ENCODE measurements at places on chromosomes 16 and 17. TPM values are rescaled to one million over a fixed set of nuclear protein-coding genes. Genes with fewer than 3 reads are reported as not detected.
A peak's percentile ranks its signal among the peaks of the same experiment; 100 is the strongest.

SMIM5 gene
- 0.42 TPM for total RNA-seq

DNA sequence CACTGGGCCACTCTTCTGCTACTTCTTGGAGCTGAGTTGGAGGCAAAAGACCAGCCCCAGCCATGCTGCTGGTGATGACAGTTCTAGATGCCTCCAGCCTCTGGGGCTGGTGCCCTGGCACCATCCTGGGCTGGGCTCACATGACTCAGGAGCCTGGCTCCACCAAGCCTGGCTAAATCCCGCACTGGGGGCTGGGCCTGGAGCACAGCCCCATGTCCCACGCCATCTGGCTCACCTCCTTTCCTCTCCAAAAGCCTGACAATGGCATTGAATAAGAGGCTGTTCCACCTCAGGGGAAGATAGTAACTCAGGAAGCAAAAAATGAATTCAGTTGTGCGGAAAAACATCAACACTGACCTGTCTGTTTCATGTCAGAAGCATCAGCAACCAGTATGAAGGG is 45.1 kb upstream of the MTSS2 start:
- H3K4me1 ChIP-seq, result peaks cover 2% of the 10 kb centered on the region
- H3K27me3 ChIP-seq, result no peaks in the 10 kb centered on the region
- no peak overlapping the region for H3K4me3 ChIP-seq
- DNase-seq, result no peak

DNA sequence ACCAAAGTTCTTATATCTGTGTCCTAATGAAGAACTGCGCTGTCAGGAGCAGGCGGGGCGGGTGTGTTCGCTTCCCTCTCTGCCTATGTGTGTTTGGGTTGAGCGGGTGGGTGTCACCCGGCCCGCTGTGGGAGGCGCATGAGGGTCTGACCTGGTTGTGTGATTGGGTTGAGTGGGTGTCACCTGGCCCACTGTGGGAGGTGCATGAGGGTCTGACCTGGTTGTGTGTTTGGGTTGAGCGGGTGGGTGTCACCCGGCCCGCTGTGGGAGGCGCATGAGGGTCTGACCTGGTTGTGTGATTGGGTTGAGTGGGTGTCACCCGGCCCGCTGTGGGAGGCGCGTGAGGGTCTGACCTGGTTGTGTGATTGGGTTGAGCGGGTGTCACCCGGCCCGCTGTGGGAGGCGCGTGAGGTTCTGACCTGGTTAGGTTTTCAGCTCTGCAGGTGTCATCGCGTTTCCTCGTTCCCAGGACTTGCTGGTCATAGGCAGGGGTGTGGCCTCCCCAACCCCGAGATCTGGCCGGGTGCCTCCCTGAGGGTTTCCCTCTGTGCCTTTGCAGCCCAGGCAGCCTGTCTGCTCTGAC is 69.6 kb upstream of the ZNF750 start:
- peaks cover 19% of the 10 kb centered on the region for H3K4me1 ChIP-seq
- peak overlapping the region; percentile 20 for H3K4me3 ChIP-seq
- no peaks in the 10 kb centered on the region for H3K27me3 ChIP-seq
- DNase-seq, result peak; percentile 51
- peaks cover 7% of the 10 kb centered on the region for H3K36me3 ChIP-seq
- H3K27ac ChIP-seq, result peak overlapping the region; percentile 63

DNA sequence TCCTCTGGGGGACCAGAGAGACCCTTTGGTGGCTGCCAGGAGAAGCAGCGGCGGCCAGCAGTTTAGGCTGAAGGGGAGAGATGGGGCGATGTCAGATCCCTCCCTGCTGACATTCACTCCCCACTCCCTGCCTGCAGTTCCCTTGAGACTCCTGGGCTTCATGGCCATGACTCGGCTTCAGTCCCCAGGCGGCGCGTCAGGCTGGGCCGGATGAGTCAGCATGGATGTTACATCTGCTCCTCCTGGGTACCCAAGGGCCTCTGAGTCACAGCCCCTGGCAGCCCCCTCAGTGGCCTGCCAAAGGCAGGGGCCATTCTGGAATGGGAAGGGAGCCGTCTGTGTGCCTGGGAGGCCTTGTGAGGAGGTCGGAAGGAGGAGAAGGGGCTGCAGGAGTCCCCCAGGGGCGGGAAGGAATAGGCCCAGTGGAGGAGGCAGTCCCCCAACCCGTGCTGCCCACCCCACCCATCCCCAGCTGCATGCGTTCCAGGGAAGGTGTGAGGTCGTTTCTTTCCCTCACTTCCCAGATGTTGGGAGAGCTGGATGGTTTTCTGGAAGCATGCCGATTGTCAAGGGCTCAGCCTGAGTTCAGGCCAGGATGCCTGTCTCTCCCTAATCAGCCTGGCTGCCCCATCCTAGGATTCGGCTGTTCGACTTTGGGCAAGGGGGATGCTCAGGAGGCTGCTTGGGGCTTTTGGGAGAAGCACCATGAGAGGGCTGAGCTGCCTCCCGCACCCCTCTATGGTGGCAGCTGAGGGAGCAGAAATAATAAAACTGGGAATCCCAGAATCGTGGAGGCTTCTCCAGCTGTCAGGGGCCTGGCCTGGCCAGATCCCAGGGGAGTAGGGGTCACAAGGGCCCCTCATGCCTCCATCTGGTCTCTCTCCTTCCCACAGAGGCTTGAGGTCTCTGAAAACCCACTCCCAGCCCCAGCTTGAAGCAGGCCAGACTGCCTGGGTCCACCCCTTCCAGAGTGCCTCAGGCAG is 9.7 kb downstream of the RHBDL3 start:
- H3K36me3 ChIP-seq, result no peaks in the 10 kb centered on the region
- H3K4me1 ChIP-seq, result no peaks in the 10 kb centered on the region
- no peak overlapping the region for H3K27ac ChIP-seq
- DNase-seq, result no peak

ALOX15 gene
- not detected for total RNA-seq

CHST4 gene
- total RNA-seq, result not detected

DNA sequence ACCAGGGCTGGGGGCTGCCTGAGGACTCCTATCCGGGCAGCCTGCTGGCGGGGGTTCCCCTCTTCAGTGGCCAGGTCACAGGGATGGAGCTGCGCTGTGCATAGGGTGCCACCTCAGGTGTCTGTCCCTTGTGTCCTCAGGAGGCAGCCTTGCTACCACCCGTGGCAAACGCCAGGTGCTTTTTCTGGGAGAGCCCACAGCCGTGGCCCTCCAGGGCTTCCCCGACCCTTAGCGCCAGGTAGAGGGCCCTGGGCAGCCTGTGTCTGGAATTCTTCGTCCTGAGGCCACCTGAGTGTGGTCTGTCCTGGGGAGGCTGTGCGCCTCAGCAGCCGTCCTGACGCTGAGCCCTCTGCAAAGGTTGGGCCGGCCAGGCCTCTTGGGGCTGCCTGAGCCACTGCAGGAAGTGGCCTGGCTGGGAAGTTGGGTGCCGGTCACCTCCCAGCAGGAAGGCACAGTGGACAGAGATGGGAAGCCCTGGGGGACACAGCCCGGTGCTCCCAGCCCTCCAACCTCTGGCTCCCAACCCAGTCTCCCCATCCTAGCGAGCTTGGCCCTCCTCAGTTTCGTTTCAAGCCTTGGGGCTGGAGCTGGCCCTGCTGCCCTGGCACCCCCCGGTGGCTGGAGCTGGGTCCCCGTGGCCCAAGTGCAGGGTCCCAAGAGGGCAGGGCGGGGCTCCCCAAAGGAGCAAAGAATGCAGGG is 7.6 kb upstream of the BAIAP3 start:
- DNase-seq, result no peak
- H3K4me3 ChIP-seq, result no peak overlapping the region
- no peaks in the 10 kb centered on the region for H3K4me1 ChIP-seq
- no peak overlapping the region for H3K27ac ChIP-seq

- DNase-seq, result no peak
- H3K4me3 ChIP-seq, result no peak overlapping the region
- no peaks in the 10 kb centered on the region for H3K36me3 ChIP-seq
- no peaks in the 10 kb centered on the region for H3K4me1 ChIP-seq
Measured at GRCh38 chr17:72150632-72151460, 30.0 kb downstream of the SOX9 start.

- DNase-seq, result no peak
- H3K4me3 ChIP-seq, result no peak overlapping the region
- H3K36me3 ChIP-seq, result no peaks in the 10 kb centered on the region
Measured at GRCh38 chr17:7959503-7960253, 27.7 kb downstream of the CNTROB start.

- no peaks in the 10 kb centered on the region for H3K36me3 ChIP-seq
- no peaks in the 10 kb centered on the region for H3K4me1 ChIP-seq
- no peak overlapping the region for H3K27ac ChIP-seq
- H3K4me3 ChIP-seq, result no peak overlapping the region
- DNase-seq, result no peak
Measured at GRCh38 chr16:86680162-86680561, 101.8 kb downstream of the FOXL1 start.

Data from activated naive CD8-positive, alpha-beta T cell treated with anti-CD3 and anti-CD28 coated beads, Interleukin-2, amount 10 ng/mL, durations not matched to agents 7 days and 5 days (primary cell).